ENCODE measurements at places on chromosomes 1 and 21.
A peak's percentile ranks its signal among the peaks of the same experiment; 100 is the strongest.

- no peak for DNase-seq
Measured at GRCh38 chr1:103162360-103162759, 54.0 kb upstream of the COL11A1 start.

GRCh38 chr1:83103341-83103740, 895.6 kb downstream of the TTLL7 start:
- no peak for DNase-seq

GRCh38 chr21:44699502-44700001, 2.6 kb downstream of the KRTAP10-12 start:
- no peak for DNase-seq

DNA sequence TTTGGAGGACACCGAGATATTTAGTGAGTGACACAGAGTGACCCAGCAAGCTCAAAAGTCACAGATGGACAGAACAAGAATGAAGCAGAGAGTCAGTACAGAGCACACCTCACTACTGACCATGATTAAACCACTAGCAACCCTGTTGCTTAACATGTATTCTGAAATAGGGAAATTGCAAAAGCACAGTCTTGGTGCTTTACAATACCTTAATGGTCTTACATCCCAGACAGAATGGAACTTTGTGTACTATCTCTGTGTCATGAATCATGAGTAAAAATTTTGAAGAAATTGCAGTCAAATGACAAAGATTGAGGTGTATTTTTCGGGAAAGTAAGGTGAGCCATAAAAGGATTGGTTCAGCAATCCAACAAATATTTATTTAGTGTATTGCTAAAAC, 2.7 kb upstream of the SAMSN1 start:
- DNase-seq, result no peak

DNA sequence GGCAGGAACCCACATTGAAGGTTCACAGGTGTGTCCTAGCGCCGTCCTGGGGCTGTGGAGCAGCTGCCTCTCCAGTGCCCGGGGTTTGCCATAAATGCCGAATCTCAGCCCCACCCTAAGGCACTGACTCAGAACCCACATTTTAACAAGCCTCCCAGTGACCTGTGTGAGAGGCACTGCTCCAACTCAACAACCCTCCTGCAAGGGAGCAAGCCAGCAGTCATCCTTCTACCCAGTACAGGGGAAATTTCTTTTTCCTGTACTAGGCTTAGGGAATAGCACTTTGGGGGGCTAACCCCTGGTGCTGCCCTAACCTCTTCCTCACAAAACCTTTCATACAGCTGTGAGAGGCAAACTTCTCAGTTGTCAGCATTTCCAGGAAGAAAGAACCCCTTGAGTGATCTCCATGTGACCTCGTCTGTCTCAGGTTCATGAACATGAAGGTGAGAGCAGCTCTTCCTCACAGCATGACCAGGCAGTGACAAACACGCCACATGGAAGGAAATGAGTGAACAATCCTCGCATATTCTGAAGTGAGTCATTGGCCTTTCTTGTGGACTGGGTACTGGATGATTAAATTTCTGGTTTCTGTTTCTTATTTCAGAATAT, 11.4 kb upstream of the BCAR3 start:
- DNase-seq, result peak; percentile 61

- DNase-seq, result no peak
Measured at GRCh38 chr1:51284487-51284954, 45.8 kb downstream of the TTC39A start.

- DNase-seq, result peak; percentile 96
Measured at GRCh38 chr21:46048926-46049889, 48.7 kb upstream of the COL6A2 start.

DNA sequence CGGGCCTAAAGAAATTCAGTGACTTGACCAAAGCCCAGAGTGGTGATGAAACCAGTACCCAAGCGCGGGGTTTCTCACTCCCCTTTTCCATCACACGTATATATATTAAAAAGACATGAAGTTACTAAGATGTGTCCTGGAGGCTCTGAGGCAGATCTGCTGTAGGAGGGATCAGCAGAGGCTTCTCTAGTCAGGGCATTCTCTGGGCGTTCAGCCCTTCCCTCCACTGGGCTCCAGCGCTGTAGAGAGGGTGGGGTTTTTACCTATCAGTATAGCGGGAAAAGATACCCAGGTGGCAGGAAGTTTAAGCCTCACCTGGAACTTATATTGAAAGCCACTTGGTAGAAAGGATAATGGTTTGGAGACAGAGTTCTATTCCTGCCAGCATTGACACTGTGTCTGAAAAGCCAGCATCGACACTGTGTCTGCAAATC, 862 bp upstream of the PLEKHO1 start:
- DNase-seq, result no peak

- no peak for DNase-seq
Measured at GRCh38 chr1:36396359-36396758, 1.3 kb downstream of the LSM10 start.

- DNase-seq, result no peak
Measured at GRCh38 chr1:48686159-48686558, 90.5 kb downstream of the BEND5 start.

DNA sequence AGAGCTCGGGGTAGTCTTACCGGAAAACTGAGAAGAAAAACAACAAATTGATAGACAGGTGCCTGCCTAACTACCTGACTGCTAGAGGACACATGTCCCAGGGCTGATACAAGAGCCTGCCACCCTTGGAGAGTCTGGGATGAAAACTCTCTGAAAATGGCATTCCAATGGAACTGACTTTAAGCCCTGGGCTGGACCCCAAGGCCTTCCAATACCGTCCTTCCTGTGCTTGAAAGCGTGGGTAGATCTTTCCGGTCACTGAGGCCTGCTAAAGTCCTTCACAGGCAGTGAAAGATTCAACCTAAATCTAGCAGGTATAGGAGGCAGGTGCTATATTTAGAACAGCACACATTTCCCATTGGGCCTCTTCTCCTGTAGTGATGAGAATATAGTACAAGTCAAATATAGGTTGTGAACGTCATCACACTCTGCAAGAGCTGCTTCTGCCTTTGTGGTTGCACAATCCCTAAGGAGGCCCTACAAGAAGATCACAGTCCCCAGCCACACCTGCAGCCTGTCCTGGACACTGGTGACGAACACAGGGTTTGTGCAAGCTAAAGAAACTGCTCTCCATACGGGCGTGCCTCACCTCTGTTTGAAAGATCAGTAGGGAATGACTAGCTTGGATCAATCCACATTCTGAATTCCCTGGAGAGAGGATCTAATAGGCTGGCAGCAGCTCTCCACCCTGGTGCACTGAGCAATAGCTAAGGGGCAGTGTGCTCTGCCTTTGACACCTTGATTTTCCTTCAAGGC, 876 bp upstream of the CHML start:
- DNase-seq, result no peak

GRCh38 chr21:45267390-45267760, 20.3 kb downstream of the POFUT2 start:
- no peak for DNase-seq

GRCh38 chr21:18443085-18443484, 39.5 kb upstream of the TMPRSS15 start:
- DNase-seq, result no peak

- no peak for DNase-seq
Measured at GRCh38 chr1:172460177-172460576, 16.3 kb upstream of the PIGC start.

- DNase-seq, result no peak
Measured at GRCh38 chr21:37374027-37374426, 7.5 kb downstream of the DYRK1A start.

DNA sequence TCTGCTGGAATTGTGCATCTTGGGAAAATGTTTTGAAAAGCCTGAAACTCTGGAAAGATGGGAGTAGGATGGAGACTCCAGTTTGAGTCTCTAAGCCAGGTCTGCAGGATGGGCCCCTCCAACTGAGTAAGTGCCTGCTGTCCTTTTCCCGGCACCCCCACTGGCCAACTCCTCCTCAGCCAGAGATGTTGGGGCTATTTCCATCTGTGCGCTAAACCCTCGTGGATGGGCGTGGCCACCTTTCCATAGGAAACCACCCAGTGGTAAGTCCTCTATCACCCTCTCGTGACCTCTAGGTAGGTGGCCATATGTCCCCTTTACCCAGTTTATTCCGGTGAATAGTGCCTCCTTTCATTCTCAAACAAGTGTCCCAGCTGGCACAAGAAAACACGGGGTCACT, 250.9 kb downstream of the TOMM20 start:
- no peak for DNase-seq

- no peak for DNase-seq
Measured at GRCh38 chr1:66271904-66272254, 262.1 kb upstream of the SGIP1 start.

- DNase-seq, result no peak
Measured at GRCh38 chr1:106439475-106439874, 617.0 kb upstream of the PRMT6 start.

GRCh38 chr1:180674603-180675530, 43.0 kb downstream of the XPR1 start:
- peak; percentile 3 for DNase-seq

DNA sequence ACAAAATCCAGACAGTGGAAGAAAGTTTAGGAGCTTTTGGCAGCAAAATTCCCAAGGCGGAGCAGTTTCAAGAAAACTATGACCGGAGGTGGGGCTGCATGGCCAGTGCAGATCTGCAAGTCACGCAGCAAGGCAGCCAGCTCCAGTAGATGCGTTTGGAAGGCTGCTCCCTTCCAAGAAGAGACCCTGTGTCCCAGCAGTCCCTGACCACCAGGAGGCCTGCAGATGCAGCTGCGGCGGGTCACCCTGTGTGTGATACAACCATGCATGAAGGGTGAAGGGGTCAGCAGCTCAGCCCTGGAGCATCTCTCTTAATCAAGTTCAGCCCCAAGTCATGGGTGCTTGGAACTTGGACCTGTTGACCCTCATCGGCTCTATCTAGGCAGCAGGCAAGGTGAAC, 29.3 kb downstream of the GPR157 start:
- no peak for DNase-seq

GRCh38 chr1:77642196-77642595, 40.3 kb downstream of the ZZZ3 start:
- DNase-seq, result no peak

DNA sequence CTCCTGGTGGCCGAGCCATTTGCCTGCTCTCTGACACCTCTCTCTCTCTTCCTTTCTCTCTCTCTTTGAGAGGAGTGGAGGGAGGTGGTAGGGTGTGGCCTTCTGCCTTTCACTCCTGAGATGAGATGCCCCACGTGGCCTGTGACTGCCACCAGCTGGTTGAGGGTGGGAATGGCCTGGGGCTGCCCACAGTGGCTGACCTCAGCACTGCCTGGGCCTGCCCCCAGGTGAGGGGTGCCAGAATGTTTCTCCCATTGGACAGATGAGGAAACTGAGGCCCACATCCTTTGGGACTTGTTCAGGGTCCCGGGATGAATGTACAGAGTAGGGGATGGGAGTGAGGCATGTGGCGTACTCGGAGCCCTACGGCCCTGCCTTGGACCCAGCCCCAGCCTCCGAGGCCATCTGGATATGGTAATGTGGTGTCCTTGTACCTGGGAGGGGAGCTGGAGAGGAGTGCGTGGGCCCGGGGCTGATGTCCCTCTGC, 12.7 kb upstream of the C1orf167 start:
- no peak for DNase-seq

- DNase-seq, result no peak
Measured at GRCh38 chr1:203138066-203138465, 10.5 kb downstream of the ADORA1 start.

DNA sequence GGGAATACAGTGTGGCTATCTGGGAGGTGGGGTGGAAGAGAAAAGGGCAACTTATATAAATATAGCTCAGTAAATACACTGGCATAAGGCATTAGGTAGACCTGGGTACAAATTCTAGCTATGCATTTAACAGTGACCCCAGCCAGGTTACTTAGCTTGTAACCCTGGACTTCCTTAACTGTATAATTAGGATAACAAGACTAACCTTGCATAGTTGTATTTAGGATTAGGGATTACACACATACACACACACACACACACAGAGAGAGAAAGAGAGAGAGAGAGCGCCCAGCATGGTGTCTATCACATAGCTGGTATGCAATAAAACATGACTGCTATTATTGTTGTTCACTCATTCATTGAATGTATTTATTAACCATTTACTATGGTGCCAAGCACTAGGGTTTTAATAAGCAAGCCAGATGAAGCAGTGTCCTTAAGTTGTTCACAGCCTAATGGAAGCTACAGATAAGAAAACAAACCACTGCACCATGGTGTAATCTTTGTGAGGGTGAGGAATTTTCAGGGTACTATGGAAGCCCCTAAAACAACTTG, 251.4 kb downstream of the ZNF648 start:
- no peak for DNase-seq

DNA sequence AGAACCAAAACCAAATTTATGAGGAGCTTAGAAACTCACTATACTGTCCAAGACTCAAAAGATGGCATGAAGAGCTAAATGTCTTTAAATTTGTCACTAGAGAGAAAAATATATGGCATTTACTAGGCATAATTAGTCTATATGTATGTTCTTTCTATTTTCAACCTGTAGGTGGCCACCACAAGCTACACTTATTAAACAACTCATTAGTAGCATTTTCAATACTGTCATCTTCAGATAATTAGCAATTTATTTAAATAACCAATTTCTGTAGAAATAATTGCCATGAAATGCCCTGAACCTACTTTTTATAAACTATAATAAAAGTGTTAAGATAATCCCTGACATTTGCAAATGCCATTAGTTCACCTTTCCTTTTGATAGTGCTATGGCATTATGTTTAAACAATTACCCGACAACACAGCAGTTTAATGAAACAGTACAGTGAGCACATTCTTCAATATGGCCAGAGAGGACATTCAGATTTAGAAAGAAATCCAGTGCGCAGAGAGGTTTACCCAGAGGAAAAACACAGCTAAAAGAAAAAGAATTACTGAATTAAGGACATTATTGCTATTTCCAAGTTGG, 522.5 kb downstream of the PTBP2 start:
- no peak for DNase-seq

- no peak for DNase-seq
Measured at GRCh38 chr1:193649587-193649986, 463.2 kb upstream of the B3GALT2 start.

- DNase-seq, result no peak
Measured at GRCh38 chr21:46027851-46028493, 46.4 kb downstream of the COL6A1 start.

DNA sequence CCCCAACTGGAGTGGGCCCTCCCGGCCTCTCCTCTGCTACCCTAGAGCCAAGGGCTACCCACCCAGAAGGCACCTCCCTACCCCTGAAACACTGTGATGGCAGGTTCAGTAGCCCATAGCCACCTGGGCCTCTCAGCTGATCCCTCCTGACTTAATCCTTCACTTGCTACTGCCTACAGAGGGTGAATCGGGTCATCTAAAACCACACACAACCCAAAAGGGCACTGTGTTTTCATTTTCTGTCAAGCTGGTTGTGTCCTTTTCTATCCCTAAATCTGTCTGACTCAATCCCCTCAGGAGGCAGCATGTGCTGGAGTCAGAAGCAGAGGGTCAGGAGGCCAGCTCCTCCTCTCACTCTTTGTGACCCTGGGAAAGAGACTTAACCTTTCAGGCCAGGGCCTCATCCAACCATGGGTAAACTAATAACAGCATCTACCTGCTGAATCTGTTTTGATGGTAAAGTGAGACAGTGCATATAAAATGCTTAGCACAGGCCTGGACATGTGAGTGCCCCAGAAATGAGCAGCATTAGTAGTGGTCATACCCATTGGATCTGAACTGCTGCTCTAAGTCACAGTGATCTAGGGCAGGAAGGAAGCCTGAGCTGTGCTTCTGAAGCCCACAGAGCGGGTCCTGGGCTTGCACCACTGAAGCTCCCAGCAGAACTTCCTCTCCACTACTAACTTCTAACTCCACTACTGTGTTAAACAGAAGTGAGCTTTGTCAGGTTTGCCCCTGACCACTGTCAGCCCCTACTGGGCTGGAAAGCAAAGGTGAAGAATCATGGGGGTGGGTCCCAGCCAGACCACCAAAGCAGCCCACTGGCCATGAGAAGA, 11.0 kb downstream of the PMVK start:
- DNase-seq, result no peak
